T-helper 1 cell treated with Interleukin-12 subunit alpha and Interleukin-12 subunit beta and Interleukin-4 antibody, amounts not matched to agents 30 ng/mL and 1 ng/mL, for 36 hours (primary cell): ENCODE measurements at places on chromosomes 4 and X. TPM values are rescaled to one million over a fixed set of nuclear protein-coding genes. Genes with fewer than 3 reads are reported as not detected.

TCEAL7 gene
- not detected in 2 replicates for total RNA-seq

CCSER1 gene
- not detected in 2 replicates for total RNA-seq

XK gene
- total RNA-seq = 0.15 and 0.20 TPM in 2 replicates

PCDH18 gene
- 0.05 and 0.15 TPM in 2 replicates for total RNA-seq

NAA11 gene
- total RNA-seq = not detected in 2 replicates

PNMA6F gene
- not detected in 2 replicates for total RNA-seq

SPATA18 gene
- 0.42 and 0.56 TPM in 2 replicates for total RNA-seq

GPR143 gene
- not detected in 2 replicates for total RNA-seq

AR gene
- 0.02 TPM in 1 of 2 replicates, not detected in the other for total RNA-seq

CXCL6 gene
- not detected in 2 replicates for total RNA-seq

CFAP47 gene
- not detected in 2 replicates for total RNA-seq

RAB9B gene
- 0.56 and 0.64 TPM in 2 replicates for total RNA-seq

ENPEP gene
- total RNA-seq = 1.1 and 1.7 TPM in 2 replicates

CPZ gene
- not detected in 2 replicates for total RNA-seq

DUX4 gene
- not detected in 2 replicates for total RNA-seq

COX7B2 gene
- not detected in 2 replicates for total RNA-seq

C4orf51 gene
- not detected in 2 replicates for total RNA-seq

F9 gene
- not detected in 2 replicates for total RNA-seq

FGB gene
- not detected in 2 replicates for total RNA-seq

CSN1S1 gene
- total RNA-seq = not detected in 2 replicates

GIMD1 gene
- not detected in 2 replicates for total RNA-seq

IL9R gene
- total RNA-seq = 28.9 and 33.2 TPM in 2 replicates

PABPC1L2B gene
- not detected in 2 replicates for total RNA-seq

CDX4 gene
- total RNA-seq = not detected in 2 replicates
